IMR-90 (cell line): ENCODE measurements at places on chromosomes 5 and 9. TPM values are rescaled to one million over a fixed set of nuclear protein-coding genes. Genes with fewer than 3 reads are reported as not detected.

GRCh38 chr9:97895695-97896332, 26.5 kb downstream of the TRMO start:
- peak; percentile 15 for DNase-seq

Gene REEP2
- 12.4 and 20.3 TPM in 2 replicates for total RNA-seq

DNA sequence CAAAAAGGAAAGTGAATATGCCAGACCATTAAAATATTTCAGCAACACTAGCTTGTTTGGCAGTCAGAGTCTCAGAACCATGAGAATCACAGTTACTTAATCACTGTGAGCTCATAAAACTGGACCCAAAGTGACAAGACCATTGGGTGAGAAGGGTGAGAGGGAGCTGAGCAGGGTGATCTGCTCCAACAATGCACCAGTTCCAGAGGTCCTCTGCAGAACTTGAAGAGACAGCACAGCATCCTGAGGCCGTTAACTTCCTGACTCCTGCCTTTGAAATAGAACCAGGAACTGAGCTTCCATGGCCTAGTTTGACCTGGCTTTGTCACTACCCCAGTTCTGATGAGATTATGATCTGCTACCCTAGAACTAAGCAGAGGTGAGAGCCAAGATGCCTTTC, 57.4 kb downstream of the NFIB start:
- no peak for DNase-seq

Gene MEIKIN
- total RNA-seq, result not detected in 2 replicates

- DNase-seq, result no peak
These were observed 81.1 kb downstream of the SEC61B start for GRCh38 chr9:99303177-99303576.

Gene CSF1R
- under 0.01 and 0.36 TPM in 2 replicates for total RNA-seq

Gene AMBP
- not detected in 2 replicates for total RNA-seq

Gene GTF3C5
- 49.1 and 51.1 TPM in 2 replicates for total RNA-seq

GRCh38 chr9:92728831-92729734, 35.5 kb downstream of the BICD2 start:
- peak; percentile 20 for DNase-seq

DNA sequence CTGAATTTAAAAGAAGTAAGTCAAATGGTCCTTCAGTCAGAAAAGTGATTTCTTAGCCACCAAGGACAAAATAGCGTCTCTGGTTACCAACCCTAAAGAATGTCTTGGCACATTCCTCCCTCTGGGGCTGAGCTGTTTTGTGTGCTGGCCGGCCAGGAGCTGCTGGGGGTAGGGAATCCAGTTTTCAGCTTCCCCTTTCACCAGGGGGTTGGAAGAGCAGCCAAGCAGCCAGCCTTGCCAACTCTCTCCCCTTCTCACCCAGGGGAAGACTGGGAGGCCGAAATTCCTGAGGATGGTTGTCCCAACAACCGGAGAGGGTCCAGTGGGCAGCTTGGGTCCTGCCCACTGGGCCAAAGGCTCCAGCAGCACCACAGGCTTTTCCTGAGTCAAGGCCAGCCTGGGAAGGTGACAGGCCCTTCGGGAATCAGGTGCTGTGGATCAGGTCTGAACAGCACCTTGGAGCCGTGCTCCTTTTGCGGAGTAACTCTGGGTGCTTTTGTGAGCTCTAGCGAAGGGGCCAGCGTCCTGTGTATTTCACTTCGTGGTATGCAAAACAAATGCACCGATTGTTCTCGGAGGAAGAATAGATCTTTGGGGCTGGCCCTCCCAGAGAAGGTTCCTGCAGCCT, 4.2 kb downstream of the WWC1 start:
- DNase-seq, result peak; percentile 82

- DNase-seq, result peak; percentile 16
These were observed 588 bp downstream of the TRAF2 start for GRCh38 chr9:136886610-136887597.

DNA sequence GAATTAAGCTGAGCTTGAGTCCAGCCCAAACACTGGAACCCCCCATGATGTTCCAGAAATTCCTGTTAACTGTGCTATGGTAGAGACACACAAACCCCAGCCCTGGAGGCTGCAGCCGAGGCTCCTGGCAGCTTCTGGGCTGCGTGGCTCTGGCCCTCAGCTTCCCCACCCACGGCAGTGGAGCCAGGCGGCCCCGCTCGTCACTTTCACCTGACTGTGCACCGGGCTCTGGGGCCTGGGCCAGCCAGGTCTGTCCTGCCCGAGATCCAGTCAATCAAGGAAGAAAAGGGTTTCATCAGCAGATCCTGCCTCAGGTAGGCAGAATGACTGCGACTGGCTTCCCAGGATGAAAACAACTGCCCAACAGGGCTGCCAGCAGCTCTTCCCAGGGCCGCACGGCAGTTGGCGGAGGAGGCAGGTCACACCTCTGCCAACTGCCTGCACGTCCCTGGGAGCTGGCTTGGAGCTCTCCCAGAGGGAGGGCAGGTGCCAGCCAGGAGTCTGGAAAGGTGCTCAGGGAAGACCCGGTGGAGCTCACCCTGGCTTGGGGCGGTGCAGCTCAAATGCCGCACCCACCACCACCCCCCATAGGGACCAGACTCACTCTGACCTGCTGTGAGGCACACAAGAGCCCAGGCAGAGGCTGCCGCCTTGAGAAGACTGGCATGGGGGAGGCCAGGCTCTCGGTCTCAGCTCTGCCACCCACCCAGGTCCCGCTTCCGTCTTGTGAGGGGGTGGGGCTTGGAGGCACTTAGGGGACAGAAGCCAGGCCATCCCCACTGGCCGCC, 20.7 kb downstream of the BRD3 start:
- DNase-seq, result no peak

Gene PCSK1
- total RNA-seq, result not detected in 2 replicates

- DNase-seq, result no peak
These were observed 114.4 kb downstream of the SLC28A3 start for GRCh38 chr9:84226126-84226525.

DNA sequence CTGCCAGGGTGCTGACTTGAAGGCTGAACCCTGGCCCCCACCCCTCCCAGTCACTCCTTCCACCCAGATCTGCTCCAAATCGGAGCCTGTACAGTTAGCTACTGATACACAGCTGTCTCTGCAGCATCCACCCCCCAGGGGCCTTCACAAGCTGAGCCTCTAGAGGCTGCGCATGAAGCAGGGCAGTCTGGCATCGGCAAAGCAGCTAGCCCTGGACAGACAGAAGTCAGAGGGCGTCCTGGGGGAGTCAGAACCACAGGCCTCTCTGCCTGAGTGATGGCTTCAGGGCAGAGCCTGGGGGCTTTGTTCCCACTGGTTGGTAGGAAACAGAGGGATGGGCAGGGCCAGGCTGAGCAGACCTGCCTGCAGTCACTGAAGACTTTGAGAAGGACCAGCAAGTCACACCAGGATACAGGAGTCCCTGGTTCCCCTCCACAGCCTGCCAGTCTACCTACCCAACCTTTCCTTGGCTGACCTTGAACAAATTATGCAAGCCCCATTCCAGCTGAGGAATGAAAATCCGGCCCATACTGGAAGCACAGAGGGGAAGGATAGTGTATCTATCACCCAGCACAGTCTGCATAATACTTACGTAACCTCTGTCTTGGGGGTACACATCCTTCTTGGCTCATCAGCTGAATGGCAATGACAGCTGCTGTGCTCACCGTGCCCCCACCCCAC, 8.8 kb downstream of the VDAC1 start:
- DNase-seq, result no peak

GRCh38 chr5:61746831-61747575, 414.9 kb downstream of the ZSWIM6 start:
- DNase-seq, result no peak

Gene KIAA0825
- total RNA-seq, result 1.8 and 3.9 TPM in 2 replicates

Gene CTNND2
- total RNA-seq, result not detected in 2 replicates

- DNase-seq, result no peak
These were observed 291.0 kb upstream of the PRR16 start for GRCh38 chr5:120173125-120173524.

- DNase-seq, result no peak
These were observed 380.7 kb upstream of the IRX1 start for GRCh38 chr5:3214838-3215374.

GRCh38 chr5:173653822-173654523, 37.5 kb upstream of the BOD1 start:
- DNase-seq, result no peak

DNA sequence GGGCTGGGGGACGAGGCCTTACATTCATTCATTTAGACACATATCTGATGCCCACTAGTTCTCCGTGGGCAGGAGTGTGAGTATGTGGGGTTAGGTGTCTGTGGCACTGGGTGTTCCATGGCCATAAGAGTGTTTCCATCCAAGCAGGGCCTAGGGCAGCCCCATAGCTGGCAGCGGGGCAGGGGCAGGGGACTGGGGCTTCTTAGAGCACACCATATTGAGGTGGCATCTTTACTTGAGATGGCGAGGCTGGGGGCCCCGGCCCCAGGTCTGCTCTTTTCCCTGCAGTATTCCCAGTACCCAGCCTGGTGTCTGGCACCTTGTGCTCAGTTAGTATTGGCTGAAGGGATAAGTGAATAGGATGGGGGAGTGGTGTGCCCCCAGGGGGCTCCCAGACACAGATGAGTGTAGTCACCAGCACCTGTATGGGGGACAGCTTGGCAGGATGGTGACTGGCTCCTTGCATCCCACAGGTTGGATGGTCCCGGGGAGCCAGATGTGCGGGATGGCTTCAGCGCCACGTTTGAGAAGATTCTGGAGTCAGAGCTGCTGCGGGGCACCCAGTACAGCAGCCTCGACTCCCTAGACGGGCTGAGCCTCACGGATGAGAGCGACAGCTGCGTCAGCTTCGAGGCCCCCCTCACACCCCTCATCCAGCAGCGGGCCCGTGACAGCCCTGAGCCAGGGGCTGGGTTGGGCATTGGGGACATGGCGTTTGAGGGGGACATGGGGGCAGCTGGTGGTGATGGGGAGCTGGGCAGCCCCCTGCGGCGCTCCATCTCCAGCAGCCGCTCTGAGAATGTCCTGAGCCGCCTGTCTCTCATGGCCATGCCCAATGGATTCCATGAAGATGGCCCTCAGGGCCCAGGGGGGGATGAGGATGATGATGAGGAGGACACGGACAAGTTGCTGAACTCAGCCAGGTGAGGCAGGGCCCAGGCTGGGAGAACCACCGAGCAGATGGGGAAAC, 17.5 kb downstream of the PSD2 start:
- no peak for DNase-seq
